ENCODE measurements at places on chromosomes 16 and 17.

DNA sequence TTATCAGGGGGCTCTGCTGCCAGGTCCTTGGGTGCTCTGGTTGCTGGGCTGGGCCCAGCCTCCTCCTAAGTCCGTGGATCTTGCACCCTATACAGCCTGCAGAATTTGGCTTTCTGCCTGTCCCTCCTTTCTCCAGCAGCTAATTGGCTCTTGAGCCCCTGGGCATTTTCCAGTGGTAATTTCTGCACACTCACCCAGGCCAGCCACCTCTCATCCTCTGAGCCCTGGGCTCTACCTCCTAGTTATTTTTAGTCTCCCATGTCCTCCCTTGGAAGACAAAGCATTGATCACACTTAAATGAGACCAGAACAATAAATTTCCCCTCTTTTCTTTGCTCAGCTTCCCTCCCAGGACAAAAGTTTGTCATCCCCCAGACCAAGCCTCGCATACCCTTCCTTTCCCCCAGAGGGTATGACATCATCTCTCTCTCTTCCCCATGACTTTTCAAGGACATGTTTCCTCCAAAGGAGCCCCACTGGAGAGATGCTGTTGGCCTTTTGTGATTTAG lies 38.1 kb downstream of the C17orf75 start:
- DNase-seq: no peak

DNA sequence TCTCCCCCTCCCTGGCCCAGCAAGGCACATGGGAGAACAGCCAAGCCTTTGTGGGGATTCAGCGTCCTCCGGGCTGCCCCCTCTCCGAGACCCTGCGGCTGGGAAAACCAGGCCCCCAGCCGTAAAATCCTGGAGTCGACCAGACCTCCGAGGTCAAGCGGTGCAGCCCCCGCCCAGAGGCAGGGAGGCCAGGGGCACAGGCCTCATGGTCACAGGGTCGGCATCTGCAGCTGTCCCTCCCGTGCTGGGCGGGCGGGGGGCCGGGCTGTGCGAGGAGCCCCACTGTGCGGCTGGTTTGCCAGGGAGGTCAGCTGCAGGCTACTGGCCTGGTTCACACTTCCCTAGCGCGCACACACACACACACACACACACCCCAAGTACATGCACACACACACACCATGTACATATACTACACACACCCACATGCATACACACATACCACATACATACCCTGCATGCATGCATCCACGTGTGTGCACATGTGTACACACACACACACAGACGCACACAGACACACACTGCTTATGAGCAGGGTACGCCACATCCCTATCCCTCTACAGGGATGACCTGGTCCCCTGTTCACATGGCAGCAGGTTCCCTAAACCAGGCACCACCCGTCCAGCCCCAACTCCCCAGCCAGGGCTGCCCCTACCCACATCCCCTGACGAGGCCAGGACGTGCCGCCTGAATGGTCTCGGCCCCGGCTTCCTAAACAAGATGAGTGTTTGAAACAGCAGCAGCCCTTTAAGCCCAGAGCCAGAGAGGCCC lies 108.9 kb upstream of the CIBAR2 start:
- DNase-seq: no peak

DNA sequence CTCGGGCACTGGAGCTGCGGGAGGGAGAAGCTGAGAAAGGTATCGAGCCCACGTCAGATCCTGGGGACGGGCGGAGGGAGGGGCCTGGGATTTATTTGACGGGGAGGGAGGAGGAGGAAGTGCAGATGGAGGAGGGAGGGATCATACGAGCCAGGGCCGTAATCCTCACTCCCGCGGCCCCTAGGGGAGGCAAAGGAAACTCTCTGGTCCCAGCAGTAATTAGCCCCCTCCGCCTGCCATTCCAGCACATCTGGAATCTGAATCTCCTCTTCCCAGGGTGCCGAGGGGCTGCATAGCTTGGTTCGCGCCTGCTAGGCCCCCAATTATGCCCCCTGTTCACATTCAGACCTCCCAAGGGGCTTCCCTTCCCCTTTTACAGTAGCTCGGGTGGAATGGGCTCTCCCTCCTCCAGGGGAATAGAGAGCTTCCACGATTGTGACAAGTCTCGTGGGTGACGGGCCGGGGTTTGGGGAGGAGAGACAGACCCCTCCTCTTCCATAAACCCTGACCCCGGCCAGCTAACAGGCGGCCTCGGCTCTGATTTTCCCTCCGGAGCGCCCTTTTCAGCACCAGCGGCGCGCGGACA lies at the start of gene SEZ6L2:
Gene SEZ6L2 (minus strand): TSS at position 35 of the 586 bp plus-strand sequence. CDS start 531 bp downstream, outside the sequence.
- peak; percentile 83 for DNase-seq

GRCh38 chr16:25093208-25094061 lies 18.1 kb upstream of the LCMT1 start:
- DNase-seq: no peak

DNA sequence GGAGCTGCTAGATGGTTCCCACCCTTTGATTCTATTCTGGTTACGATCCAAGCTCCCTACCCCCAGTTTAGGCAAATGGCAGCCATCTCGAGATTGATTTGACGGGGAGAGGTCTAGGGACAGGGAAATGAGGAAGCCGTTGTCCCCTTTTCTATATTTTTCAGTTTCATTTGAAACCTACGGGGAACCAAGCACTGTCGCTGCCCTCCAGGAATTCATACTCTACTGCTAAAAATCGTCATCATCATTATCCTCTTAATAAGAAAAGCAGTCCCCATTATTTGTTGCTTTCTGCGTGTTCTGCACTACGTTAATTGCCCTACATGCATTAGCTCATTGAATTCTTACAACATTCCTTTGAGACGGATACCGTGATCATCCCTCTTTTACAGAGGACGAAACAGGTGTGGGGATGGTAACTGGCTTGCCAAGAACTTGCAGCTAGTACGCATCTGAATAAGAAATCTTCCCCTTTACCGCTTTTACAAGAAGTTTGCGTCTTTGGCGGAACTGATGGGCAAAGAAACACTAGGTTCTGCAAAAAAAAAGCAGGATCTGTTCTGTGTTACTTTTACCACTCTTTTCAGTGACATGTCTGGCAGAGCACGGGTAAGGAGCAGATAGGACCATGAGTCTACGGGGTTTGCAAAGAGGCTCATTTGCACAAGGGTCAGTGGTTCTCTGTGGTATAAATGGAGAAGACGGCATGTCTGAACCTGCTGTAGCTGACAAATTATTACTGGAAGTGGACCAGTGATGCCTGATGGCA lies 1.1 kb downstream of the CCP110 start:
- no peak for DNase-seq

DNA sequence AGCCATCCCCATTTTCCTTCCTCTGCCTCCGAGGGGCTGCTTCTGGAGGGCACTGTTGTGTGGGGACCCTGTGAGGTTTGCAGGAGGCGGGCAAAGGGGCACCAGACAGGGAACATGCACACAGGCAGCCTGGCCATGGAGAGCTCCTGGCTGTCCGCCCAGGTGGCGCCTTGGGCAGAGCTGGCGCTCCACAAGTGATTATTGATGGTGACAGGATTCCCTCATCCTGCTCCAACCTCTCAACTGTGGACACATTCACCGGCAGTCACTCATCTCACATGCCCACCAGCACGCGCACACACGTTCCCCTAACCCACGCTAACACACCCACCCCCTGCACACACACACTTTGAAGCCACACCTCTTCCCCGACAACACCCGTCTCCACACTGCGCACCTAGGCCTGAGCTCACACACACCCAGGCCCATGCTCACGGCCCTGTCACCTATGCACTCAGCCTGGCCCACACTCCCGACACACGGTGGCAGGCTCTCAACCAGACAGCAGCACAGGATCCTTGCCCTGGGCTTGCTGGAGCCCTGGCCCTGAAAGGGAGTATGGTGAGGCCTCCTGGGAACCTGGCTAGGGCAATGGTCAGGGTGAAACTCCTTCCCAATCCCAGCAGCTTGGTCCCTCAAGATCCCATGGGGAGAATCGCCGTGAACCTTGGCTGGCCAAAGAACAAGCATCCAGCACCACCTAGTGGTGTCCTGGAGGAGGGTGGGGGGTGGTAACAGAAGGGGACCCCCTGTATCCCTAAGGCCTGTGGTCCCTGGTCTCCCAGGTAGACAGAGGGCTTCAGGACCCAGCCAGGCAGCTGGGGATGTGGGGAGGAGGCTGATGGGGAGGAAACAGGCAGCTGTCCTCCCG lies 3.6 kb downstream of the PNMT start:
- DNase-seq: peak; percentile 37

GRCh38 chr16:1788095-1788707 lies 5.3 kb downstream of the IGFALS start:
- no peak for DNase-seq

GRCh38 chr16:87698676-87699199 lies 67.0 kb downstream of the KLHDC4 start:
- DNase-seq: no peak

All from fibroblast of mammary gland (primary cell).